ENCODE measurements at places on chromosomes 6 and 20.

- no peak for DNase-seq
Observed at GRCh38 chr6:38151580-38152500, 332.3 kb downstream of the ZFAND3 start.

DNA sequence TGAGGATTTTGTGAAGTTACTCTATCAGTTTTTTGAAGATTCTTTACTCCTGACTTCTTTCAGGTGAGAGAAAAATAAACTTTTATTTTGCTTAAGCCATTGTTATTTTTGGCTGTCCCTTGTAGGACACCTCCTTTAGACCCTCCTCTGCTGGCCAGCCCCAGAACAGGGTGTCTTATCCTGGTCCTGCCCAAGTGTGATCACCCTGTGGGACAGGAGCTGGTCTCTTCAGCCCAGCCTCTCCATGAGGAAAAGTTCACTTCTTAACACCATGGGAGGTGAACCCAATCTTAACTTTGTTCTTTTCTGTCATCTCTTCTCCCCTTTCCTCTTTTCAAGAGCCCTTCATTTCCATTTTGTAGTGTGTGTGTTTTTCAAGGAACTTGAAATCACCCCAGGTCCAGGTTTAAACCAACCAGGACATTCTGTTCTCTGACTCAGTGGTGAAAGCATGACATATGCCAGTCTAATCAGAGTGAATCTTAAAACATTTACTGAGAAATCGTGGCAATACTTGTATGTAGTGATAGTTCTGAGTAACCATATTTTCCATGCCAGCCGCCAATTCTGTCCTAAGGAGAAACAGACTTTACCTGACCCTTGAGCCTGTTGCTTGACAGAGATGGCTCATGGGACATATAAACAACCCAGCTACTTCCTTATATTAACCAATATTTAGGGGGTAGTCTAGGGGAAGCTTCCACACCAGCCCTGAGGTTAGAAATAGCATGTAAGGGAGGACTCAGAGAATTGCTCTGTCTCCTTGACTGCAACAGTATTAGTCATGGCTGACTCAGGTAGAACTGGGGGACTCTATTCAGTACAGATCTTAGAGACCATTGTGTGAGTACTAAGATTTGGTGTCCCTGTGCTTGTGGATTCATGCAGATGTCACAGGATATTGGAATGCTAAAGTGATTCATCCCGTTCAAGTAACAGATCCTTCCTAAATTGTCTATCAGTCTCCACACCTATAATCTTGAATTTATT is 48.8 kb downstream of the FLRT3 start:
- no peak for DNase-seq

DNA sequence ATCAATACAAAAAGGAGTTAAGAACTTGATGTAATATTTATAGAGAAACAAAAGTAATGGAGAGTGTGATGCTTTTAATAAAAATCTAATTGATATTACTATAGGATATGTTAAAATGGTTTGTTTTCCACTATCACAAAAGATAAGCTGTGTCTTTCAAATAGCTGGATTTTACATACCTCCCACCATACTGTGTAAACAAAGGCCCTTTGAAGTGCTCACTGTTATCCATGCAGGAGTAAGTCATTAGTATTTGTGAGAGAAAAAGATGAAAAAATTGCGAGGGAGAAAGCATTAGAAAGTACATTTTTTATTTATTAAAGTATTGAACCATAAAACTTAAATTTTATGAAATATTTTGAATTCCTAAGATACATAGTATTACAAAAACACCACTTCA is 733.0 kb downstream of the GRIK2 start:
- DNase-seq = no peak

DNA sequence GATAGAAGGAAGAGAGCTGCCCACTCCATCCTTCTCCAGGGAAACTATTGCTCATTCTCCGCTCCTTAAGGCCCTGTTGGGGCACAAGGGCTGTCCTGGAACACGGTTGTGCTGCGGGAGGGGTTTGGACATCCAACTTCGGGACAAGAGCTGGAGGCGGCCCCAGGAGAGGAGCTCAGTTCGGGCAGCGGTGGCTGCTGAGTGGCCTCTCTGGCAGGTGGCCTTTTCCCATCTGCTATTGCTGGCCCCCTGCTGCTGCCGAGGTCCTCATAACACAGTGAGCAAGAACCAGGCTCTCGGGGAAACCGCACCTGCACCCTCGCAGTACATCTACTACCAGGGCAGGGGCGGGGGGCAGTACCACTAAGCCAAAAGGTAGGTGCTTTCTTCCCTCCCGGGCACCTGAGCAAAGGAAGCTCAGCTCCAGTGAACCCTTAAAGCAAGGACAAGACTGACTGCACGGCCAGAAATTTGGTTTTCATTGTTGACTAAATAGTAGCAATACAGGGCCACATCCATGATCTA is 63.7 kb downstream of the PSMG4 start:
- no peak for DNase-seq

DNA sequence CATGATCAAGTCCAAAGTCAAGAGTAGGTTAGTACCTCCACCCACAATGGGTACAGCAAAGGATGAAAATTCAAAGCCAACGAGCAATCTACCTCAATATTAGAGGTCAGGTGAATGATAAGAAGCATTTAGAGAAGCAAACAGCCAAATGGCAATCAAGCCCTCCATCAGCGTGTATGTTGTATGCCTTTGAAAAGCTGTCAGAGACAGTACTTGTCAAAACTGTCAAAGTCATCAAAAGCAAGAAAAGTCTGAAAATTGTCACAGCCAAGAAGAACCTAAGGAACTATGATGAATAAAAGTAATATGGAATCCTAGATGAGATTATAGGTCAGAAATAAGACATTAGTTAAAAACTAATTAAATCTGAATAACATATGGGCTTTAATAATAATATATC is 99.3 kb downstream of the PCSK2 start:
- DNase-seq = no peak

- no peak for DNase-seq
Observed at GRCh38 chr6:52130440-52130839, 43.0 kb upstream of the PKHD1 start.

DNA sequence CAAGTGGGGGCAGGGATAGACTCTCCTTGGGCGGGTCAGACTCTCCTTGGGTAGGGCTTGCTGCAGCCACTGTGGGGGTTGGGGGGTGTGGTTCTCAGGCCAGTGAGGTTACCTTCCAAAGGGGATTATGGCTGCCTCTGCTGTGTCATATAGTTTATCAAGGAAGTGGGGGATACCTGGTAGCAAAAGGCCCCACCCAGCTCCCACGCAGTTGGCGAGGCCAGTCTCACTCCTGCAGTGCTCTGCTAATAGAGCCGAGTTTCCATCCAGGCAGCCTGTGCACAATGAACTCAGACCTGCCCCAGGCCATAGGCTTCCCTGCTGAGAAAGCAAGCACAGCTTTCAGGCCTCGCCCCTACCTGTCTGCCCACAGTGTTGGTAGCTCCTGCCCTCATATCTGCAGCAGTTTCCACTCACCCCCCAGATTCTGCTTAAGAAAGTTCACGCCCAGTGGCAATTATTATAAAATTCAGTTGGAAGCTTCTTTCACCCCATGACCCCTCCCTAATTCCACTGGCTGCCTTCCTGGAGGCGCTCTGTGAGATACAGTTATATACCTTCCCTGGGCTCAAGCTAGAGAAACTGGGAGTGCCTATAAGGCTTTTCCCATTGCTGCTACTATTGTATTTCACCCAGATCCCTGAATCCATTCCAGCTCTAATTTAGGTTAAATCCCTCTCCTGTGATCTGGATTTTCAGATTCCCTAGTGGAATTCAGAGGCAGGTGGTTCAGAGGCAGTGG is 56.1 kb downstream of the HDDC2 start:
- no peak for DNase-seq

DNA sequence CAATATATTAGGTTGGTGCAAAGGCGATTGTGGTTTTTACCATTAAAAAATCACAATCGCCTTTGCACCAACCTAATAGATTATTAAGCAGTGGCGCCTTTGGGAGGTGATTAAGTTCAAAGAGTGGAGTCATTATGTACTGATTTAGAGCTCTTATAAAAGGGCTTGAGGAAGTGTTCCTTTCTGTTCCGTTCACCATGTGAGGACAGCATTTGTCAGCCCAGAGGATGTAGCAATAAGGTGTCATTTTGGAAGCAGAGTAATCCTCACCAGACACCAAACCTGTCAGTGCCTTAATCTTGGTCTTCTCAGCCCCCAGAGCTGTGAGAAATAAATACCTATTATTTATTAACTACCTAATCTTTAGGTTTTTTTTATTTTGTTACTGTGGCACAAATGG is 542.1 kb upstream of the MAN1A1 start:
- no peak for DNase-seq

DNA sequence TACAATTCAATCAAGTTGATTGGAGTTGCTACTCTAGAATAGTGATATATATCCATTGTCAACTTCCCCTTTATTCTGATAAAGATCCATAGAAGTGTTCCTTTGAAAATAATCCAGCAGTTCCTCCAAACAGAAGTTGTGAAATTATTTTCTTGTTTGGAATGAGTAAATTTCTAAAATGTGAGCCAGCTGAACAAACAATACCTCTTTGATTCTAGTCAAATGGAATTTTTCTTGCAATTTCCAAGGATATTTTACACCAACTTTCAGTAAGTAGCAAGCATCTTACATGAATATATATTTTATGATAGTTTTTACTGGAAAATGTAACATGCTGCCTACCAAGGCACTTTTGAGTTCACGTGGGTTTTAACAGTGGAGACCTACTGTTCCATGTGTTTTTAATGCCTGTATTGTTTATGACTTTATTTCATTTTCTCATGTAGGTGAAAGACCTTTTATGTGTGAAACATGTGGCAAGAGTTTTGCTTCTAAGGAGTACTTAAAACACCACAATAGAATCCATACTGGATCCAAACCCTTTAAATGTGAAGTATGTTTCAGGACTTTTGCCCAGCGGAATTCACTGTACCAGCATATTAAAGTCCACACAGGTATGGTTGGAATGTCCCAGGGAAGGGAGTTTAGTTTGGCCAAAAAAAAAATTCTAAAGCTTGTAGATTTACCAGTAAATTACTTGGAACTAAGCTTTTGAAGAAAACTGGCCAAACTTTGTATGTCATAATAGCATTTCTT is 6.5 kb downstream of the GZF1 start:
- no peak for DNase-seq

GRCh38 chr6:135527960-135528249 is 30.4 kb upstream of the AHI1 start:
- DNase-seq = no peak

Data from left renal pelvis (tissue), 4 donors.